Hippocampal formation (tissue), 2 donors: ENCODE measurements at places on chromosomes 5 and 9.
A peak's percentile ranks its signal among the peaks of the same experiment; 100 is the strongest.

DNA sequence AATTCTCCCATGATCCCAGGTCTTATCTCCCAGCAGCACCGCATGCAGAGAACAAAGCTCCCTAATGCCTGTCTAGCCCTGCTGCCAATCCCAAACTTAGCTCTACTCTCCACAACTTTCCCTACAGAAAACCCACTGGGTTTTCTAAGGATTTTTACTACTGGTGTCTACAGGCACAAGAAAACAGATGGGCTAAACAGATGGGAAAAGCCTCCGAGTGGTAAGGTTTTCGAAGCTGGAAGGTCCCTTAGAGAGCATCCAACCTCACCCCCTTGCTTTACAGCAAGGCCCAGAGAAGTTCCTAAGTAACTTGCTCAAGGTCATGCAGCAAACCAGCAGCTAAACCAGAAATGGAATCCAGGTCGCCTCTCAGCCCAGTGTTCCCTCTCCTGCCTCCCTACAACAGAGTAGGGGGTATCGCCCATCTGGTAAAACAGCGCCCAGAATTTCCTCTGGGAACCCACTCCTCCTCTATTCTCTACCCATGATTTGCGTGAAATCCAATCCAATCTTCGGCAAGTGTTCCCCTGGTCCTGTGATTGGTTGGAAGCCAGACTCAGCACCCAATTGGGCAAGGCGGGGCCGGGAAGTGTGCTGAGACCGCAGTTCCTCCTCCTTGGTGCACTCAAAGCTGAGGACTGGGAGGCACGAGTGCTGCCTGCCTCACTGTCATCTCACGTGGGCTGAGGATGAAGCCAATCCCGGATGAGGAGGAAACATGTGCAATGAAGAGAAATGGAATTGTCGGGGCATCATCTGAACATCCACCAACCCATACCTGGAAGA, 20.8 kb downstream of the CPLX2 start:
- no peak for DNase-seq

GRCh38 chr9:7691909-7692308, 107.7 kb downstream of the DMAC1 start:
- DNase-seq, result no peak

GRCh38 chr9:92138157-92138959, 23.1 kb upstream of the SPTLC1 start:
- DNase-seq, result peak; percentile 7

- DNase-seq, result no peak
These were observed 134.4 kb downstream of the EBF1 start for GRCh38 chr5:158965334-158965733.

- no peak for DNase-seq
These were observed 21.2 kb downstream of the ABLIM3 start for GRCh38 chr5:149162401-149163084.

DNA sequence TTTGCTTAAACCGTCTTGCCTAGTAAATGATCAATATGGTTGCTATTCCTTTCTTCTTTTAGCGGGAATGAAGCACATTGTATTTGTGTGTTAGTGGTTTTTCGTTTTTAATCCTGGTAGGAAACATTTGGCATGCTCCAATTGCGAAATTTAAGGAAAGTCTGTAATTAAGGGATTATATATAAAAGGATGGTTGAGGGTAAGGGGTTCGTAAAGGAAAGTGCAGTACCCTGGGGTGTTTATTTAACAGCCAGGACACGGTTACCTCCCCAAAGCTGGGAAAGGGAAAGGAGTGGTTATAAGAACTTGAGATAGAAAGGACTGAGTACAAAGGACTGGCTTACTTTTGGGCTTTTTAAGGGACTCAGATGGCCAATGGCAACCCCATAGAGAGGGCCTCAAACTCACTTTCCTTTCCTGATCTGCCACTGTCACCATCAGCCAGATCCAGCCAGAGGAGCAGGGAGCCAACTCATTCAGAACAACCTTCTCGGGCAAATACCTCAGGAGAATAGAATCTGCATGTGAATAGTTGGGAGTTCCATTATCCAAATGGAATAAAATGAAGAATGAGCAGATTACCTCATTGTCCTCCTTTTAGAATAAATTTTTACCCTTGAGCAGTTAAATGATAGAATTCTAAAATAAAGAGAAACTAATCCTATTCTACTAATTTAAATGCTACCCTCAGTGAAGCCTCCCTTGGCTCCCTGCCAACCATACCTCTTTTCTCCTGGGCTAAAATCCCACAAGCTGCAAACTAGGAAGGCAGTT, 117.7 kb downstream of the SNCAIP start:
- DNase-seq, result no peak

DNA sequence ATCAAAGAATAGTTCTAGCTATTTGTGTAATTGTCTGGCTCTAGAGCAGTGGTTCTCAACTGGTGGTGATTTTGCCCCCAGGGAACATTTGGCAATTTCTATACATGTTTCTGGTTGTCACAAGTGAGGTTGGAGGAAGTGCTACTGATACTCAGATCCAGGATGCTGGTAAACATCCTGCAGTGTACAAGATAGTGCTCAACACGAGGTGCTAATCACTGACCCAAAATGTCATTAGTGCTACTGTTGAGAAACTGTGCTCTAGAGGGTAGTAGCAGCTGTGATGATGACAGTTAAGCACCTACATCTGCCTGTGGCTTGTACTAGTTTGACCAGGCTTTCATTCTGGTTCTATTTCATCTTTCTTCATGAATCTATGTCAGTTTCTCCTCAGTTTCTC, 22.1 kb downstream of the LRRC19 start:
- no peak for DNase-seq

DNA sequence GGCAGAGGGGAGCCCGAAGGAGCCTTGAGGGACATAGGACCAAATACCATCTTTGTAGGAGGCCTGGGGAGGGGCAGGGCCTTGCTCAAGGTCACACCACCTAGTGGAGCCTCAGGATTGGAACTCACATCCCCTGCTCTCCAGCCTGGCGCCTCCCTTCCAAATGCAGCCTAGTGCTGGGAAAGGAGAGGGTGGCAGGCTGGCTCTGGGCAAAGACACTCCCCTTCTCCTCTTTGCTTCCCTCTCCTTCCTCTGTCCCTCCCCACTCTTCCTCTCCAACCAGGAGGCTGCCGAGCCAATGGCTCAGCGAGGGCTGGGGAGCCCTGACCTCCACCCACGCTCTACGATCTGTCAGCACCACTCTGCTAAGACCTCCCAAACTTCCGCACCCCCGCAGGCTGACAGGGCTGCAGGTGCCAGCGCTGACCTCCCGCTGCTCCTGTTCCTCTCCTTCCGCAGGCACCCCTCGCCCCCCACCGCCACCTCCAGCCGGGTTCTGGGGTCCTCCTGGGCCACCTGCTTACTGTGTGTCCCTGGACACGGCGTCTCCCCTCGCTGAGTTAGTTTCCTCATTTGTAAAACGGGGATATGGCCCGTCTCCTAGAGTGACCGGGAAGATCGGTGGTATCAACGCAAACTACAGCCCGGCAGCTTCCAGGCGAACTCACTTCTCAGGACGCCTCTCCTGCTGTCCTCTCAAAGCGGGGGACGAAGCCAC, 52.9 kb downstream of the C9orf50 start:
- peak; percentile 38 for DNase-seq

DNA sequence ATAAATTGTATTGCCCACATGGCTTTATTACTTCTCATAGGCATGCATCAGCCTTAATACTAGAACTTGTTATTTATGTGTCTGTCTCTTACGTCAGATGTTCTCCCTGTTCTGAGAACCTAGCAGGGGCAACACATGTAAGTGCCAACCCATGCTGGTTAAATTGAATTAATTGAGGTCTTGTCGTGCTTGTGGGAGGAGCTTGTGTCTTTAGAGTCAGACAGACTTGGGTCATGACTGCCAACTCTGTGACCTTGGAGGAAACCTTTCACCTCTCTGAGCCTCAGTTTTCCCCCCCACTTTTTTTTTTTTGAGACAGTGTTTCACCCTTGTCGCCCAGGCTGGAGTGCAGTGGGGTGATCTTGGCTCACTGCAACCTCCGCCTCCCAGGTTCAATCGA, 2.2 kb upstream of the MEGF9 start:
- DNase-seq, result no peak

DNA sequence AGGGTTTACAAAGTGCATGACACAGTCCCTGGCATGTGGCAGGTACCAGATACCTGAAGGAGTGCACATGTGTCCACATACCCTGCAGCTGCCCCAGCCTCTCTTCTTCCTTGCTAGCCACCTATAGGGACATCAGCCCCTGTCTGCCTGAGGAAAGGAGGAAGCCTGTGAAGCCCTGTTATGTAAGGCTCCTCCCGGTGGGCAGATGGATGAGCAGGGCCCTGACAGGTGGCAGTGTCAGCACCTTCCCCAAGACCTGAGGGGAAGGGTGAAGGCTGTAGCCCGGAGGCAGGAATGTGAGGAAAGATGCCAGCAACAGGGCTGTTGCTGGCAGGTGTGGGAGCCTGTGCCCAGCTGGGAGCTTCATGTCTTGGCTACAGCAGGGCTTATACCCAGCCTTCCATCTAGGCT, 21.7 kb downstream of the TCF7 start:
- no peak for DNase-seq

DNA sequence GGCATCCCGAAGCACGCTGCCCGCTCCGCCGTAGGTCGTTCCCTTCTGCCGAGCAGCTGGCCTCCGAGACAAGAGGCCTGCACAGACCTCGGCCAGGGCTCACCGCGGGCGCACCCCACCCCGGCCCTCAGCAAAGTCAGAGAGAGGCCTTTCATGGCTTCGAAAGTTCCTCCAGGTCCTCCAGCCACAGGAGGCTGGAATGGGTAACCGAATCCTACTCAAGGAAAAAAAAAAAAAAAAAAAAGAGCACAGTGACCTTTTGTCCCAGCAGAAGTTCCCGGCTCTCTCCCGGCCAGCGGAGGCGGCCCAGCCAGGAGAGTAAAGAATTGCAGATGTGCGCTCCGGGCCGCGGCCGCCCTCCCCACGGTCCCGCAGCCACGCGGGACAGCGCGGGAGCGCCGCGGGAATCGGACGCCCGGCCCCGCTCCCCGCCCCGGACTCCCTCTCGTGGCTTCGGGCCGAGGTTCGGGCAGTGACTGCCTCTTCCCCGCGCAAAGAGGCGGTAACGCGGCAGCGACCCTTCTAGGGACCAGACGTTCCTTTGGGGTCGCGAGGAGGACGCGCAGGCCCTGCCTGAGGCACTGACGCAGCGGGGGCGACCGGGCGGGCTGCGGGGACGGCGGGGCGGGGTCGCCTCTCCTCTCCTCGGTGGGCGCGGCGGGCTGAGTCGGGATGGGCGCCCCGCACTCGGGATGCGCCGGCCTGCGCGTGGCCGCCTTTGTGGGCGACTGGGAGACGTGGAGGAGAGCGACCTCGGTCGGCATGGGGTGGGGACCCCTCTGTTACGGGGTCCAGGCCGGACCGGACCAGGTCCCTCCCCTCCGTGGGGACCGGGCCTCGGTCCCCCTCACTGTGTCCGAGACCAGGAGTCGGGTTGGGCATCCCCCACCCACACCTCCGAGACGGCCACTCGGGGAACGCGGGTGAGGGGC, 754 bp downstream of the GFPT2 start:
- no peak for DNase-seq

- no peak for DNase-seq
These were observed 26.3 kb downstream of the GSN start for GRCh38 chr9:121294151-121294743.

- no peak for DNase-seq
These were observed 2.7 kb upstream of the CNOT6 start for GRCh38 chr5:180491496-180491895.

DNA sequence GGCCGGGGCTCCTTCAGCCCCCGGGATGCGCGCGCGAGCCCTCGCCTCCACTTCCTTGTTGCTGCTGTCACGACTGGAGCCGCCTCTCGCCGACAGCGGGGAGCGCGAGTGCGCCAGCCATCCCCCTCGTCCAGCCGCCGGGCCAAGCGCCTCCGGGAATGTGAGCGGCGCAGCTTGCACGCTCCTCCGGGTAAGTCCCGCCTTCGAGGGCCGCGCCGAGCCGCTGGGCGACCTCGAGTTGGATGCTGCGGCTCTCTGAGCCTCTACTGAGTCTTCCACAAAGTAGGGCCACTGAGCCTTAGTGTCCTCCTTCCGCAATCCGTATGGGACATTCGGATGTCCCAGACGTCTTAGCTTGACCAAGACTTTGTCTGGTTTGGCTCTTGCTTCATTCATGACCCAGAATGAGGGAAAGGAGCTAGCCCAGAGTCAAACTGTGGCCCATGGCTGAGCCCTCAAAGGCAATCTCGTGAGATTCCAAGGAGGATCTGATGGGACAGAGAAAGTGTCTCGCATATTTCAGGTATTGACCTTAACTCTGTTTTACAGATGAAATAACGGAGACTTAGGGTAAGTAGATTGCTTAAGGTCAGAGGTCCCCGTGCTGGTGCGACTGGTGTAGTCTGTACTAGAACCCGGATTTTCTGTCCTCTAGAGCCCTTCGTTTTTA, 586 bp downstream of the HMGXB3 start:
- no peak for DNase-seq

DNA sequence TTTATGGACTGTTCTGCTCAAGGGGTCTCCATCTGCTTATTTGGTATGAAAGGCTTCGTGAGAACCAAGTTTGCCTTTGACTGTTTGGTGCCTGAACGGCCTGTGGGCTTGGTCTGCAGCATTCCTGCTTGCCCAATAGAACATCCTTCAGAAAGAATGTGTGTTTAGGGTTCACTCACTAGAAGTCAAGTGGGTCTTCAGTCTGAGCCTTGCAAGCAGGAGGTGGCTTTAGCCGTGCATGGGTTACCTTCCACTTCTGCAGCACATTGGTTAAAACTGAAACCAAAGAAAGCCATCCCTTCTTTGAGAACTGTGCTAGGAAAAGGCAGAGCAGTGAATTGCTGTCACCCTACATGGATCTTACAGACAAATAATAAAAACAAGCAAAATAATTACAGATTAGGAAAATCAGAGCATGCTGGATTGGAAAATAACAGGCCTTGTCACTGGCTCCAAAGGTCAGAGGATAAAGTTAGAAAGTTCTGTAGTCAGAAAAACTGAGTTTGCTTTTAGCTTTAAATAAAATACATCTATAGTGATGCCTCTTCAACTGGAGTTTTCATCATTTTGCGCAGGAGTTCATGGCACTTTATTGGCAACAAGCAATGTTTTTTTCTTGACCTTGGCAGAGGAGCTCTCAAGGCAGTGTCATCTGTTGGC, 16.6 kb downstream of the WWC1 start:
- DNase-seq, result no peak

DNA sequence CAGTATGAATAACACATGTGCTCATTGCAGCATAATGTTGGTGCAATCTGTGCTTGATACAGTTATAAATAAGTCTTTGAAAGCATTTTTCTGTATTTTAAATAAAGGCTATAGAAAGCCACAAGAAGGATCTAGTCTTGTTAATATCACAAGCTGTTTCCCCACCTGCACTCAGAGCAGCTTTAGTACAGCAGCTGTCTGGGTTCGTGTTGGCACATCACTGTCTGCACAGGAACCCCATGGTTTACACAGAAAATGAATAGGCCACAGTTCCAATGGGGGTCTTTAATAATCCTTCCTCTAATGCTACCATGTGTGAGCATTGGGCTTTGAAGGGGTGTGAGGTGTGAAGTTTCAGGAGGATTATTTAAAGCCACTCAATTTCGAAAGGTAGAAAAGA, 2269.7 kb downstream of the MAT2B start:
- DNase-seq, result peak; percentile 1

GRCh38 chr9:107755246-107755645, 265.7 kb upstream of the KLF4 start:
- no peak for DNase-seq

GRCh38 chr5:107342371-107342770, 328.4 kb downstream of the EFNA5 start:
- no peak for DNase-seq
